ENCODE measurements at places on chromosomes 6 and 20.

- peak; percentile 82 for DNase-seq
Measured at GRCh38 chr6:118704915-118705314, 53.5 kb upstream of the CEP85L start.

DNA sequence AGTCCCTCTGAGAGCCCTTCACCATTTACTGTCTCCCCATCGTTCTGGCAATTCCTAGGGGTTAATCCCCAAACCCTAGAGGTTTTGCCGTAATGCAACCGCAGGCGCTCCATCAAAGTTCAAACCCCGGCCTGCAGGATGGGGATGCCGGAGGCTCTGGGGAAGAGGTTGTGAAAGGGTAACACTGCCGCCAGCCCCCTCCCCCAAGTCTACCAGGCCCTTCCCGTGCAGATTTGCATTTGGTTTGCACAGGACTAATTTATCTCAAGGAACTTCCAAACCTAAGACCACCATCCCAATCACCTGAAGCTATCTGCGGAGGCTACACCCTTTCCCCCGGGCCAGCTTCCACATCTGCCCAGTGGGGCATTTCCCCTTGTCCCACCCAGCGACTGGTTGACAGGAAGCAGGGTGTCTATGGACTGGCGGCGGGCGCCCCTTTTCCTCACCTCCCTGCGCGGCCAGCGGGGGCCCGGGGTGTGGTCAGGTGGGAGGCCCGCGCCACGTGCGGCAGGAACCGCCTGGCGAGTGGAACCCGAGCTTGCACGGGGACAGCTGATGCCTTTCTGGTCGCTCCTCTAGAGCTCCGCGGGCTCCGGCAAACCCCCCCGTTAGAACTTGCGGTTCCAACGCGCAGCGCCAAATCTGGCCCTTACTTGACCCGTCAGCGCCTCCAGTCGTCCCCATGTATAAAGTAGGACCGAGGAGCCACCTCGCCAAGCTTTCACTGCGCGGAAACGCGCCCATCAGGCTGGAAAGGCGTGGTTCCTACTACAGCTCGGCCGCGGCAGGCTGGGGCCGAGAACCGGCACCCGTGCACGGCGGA is 9.4 kb upstream of the SLC4A11 start:
- DNase-seq: peak; percentile 26

DNA sequence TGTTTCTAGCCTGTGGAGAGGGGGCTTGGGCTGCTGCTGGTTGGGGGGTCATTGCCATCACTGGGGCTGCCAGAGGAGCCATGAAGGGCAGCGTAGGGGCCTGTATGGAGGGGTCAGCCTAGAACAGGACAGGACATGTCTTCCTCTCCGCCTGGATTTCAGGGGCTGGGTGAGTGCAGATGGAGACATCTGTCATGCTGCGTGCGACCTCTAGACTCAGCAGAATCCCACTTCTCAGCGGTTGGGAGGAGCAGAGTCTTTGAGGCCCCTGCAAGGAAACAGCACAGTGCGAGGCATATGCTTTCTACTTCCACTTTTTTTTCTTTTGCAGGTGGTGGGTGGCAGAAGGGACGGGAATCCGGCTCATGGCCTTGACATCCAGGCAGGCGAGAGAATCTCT is 67.9 kb downstream of the EZR start:
- peak; percentile 46 for DNase-seq

- no peak for DNase-seq
Measured at GRCh38 chr6:144730088-144730645, 445.0 kb downstream of the UTRN start.

DNA sequence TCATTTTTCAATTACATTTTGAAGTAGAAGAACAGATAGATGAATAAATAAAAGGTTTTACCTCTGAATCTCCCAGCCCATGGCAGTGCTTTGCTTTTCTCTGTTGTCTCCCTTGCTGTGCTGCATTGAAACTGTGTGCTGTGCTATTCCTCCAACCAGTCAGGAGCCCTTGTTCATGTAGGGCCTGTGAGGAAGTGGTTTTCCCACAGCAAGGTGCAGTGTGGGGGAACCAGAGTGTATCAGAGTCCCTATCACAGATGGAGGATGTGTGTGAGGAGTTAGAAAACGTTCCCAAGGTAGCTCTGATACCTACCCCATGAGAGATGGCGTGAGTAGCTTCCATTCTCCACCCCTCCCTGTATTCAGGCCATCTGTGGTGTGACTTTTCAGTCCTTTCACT is 72.8 kb upstream of the RALGAPA2 start:
- no peak for DNase-seq

DNA sequence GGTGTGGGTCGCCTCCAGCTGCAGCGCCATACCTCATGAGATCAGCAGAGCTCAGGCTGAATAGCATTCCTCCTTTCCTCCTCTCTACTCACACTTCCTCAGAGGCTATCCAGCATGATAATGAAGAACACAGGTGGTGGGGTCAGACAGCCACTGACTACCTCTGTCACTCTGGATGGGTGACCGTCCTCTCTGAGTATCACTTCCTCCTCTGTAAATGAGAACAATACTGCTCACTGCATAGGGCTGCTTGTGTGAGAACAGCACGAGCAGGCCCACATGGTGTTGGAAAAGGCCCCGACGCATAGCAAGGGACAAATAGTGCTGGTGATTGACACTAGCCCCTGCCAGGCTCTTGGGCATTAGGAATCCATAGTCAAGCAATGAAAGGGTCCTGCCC is 239.1 kb downstream of the PRKN start:
- no peak for DNase-seq

Data from brain (organoid and tissue), 16 donors.